ENCODE measurements at places on chromosomes 6 and 20.

DNA sequence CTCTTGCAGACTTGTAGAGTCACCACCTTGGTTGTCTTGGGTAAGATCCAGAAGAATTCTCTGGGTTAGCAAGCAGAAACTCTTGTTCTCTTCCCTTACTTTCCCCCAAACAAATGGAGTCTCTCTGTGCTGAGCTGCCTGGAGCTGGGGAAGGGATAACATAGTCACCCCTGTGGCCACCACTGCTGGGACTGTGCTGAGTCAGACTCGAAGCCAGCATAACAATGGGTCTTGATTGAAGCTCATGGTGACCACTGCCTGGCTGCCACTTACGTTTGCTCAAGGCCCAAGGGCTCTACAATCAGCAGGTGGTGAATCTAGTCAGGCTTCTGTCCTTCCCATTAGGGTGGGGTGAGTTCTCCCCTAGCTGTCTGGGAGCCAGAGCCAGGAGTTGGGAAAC is 15.4 kb upstream of the ERVFRD-1 start:
- DNase-seq = no peak

DNA sequence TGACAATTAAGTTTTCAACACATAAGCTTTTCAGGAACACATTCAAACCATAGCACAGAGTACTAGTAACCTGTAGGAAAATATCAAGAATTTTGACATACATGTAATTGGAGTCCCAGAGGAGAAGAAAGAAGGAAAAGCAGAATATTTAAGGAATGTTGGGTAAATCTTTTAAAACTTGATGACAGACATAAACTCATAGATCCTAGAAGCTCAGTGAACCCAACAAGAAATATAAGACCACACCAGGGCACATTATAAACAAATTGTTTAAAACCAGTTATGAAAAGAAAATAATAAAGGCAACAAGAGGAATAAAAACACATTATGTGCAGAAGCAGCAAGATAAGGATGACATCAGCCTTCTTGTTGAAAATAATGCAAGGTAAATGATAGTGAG is 151.5 kb upstream of the ATXN1 start:
- no peak for DNase-seq

DNA sequence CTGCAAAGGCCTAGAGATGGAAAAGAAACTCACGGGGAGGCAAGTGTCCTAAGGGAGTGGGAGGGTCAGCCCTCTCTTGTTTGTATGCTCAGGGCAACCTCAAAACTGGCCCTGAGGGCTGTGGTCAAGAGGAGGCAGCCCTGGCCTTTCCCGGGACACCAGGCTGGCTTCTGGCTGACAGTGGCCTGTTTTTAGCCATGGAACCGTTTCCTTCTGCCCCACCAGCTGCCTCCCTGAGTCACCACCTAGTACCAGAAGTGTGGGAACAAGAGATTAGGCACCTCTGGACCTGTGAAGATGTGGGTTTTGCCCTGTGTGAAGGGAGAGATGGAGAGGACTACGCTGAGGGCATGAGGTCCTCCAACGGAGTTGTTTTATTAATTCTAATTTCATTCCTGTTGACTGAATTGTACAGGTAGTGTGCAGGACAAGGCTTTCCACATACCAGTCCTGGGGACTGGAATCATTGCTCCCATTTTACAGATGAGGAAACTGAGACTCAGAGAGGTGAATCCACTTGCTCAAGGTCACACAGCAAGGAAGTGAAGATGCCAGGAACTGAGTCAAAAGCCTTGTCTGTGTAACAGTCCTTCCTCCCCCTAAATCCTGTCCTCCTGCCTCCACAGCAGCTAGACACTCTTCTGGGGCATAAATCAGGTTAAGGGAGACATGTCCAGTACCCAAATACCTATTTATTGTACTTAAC is 5.5 kb downstream of the FOXS1 start:
- no peak for DNase-seq

DNA sequence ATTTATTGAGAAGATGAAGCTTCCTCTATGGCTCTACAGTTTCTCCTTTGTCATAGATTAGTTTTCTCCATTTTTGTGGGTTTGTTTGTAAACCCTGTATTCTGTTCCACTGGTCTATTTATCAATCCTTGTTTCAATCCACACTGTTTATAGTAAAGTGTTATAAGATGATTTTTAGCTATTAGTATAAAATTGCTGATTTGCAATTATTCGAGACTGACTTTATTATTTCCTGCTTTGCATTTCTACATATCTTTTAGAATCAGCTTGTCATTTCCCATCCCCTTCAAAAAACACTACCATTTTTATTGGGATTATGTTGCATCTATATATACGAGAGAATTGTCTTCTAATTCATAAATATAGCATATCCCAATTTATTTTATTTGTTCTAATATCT is 325.9 kb upstream of the EPHA7 start:
- no peak for DNase-seq

DNA sequence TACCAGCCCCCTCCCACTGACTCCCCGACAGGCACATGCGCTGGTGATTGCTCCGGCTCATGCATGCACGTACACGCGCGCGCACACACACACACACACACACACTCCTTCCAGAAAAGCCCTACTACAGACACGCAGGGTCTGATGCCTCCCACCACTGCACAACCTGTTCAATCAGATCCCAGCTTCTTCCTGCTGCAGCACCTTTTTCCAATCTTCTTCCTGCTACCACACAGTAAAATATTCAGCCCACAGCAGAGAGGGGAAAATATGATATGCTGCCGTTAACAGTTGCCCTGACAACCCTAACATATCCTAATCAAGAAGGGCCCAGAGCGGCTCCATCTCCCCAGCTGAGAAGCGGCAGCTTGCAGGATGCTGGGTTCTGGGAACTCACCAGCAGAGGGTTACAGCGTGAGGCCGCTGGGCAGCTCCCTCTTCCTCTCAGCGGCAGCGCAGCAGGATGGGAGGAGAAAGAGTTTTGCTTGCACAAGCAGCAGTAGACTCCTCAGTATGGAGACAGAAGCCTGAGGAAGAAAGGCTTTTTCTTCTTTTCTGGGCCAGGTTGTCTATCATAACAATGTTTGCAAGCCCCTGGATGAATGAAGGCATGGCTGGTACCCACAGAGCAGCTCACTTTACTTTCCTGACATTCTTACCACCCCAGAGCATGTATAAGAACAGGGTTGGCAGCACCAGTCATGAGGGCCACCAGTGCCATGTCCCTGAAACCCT is 23.9 kb downstream of the MAP7 start:
- DNase-seq = peak; percentile 50

DNA sequence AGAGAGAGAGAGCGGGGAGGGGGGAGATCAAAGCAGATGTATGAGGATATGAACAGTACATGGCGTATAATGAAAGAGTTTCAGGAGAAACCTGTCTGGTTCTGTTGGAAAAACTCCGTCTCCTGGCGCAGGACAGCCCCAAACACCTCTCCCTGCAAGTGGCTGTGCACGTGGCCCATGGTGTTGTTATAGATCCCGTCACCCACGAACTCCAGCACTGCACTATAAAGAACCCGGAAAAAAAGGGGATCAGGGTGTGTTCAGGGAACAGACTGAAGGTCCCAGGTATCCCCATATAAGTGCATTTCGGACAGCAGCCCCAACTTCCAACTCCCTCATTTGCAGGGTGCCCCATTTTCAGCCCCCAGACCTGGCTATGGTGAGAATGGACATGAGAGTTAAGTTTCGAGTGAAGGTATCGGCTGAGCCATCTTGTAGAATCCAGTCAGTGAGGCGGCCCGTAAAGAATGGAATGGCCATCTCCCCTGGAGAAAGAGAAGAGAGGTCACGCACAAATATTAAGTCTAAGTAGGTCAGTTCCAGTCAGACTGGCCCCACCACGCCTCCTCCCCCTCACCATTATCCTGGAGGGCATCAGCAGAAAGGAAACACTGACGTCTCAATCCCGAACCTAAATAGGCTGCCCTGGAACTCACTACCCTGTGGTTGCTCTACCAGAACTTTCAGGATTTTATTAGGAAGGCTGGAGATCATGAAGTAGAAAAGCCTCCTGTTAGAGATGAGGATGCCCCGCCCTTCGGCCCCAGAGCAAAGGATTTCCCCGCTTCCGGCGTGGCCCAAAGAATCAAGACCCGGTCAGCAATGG is 1.3 kb downstream of the TAP1 start:
- peak; percentile 44 for DNase-seq

DNA sequence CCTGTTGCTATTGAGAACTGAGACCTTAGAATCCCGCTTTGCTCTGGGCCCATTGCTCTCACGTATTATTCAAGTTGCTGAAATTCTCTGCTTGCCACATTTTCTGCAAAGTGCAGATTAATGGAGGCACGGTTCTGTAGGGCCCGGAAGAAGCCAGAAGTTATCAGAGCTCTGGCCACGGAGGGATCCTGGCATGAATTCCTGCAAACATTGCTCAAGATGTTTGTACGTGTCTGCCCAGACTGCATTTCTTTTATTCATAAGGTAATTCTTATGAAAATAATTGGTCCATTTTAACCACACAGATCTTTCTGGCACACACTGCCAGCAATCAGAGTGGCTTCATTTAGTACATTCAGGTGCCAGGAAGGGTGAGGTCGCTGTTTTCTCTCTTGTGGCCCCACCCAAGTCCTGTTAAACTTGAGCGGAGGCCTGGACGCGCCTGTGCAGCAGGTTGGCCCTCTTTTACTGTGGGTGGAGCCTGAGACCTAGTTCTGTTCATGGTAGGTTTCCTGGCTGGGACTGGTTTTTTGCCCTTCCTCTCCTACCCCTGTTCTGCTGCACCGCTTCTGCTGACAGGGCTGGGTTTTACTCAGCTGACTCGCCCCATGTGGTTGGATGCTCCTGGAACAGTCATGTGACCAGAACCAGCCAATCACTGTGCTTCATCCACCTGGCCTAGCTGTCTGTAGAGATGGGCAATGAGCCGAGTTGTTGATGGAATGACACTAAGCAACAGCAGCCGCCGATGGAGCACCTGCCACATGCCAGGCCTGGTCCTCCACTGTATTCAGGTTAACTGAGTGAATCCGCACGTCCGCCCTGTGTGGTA is 230.2 kb downstream of the CDH4 start:
- DNase-seq = no peak

DNA sequence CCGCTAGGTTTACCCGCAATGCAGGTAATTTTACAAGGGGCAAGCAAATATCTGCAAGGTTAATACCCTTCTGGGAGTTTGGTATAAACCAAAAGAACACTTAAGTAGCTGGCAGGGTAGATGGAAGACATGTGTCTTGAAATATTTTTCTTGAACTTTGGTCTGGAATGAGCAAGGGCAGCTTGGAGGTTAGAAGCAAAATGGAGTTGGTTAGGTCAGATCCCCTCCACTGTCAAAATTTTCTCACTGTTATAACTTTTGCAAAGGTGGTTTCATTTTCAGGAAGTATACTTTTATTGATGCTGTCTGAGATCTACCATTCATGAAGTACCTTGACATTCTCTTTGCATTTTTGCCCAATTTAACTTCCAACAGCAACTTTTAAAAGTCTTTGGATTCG is 13.3 kb upstream of the KIAA1586 start:
- DNase-seq = no peak

- DNase-seq = peak; percentile 41
These were observed 285.4 kb downstream of the THBS2 start for GRCh38 chr6:168968228-168968627.

DNA sequence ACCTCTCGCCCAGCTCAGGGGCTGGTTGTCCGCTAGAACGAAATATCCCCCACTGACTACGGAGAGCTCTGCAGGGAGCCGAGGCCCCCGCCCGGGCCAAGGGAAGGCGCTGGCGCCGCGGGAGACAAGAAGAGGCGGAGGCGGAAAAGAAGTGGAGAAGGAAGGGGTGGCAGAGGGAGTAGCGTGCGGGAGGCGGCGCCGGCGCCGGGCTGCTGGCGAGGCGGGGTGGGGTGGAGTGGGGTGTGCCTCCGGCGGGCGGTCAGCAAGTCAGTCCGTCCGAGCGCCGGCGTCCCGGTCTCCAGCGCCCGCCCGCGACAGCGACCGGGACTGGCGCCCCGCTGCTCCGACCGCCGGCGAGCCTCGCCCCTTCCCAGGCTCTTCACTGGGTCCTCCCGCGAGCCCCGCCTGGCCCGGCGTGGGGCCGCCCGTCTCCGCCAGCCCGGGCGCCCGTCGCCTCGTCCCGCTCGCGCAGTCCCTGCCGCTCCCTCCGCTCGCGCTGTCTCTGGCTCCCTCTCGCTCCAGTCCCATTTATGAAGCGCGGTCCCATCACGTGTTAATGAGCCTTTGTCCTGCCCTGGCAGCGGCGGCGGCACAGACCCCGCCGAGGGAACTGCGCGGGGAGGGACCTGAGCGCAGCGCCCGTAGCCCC is at the start of gene CNR1:
CNR1 (minus strand) TSS at position 504 of the 649 bp plus-strand sequence. CDS start 21,073 bp downstream, outside the sequence.
- DNase-seq = peak; percentile 36

- peak; percentile 73 for DNase-seq
These were observed 60.8 kb downstream of the RBM38 start for GRCh38 chr20:57451795-57452661.

DNA sequence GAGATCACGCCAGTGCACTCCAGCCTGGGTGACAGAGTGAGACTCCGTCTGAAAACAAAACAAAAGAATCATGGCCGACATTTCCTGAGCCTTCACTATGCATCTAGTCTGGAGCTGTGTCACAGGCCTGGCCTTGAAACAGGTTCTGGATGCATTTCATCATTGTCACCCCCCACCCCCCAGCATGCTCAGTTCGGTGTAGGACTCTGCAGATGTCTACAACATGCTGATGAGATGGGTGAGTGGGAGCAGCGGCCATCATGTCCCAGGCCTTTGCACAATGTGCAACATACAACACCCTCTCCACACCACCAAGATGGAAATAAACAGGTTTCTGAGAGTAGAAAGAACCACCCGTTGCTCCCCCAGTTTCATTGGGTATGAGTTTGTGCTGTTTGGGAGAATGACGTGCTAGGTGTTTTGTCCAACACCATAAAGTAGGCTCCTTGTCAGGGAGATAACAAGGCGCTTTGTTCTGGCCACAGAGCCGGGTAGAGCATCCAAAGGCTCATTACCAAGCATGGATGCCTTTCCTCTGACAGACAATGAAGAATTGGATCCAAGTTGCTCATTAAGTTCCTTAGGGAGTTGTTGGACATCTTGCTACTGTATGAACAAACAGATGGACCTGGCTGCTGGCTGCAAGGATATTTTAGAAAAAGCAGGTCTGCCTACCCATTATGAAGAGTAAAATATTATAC is 22.1 kb downstream of the SNHG17 start:
- no peak for DNase-seq

DNA sequence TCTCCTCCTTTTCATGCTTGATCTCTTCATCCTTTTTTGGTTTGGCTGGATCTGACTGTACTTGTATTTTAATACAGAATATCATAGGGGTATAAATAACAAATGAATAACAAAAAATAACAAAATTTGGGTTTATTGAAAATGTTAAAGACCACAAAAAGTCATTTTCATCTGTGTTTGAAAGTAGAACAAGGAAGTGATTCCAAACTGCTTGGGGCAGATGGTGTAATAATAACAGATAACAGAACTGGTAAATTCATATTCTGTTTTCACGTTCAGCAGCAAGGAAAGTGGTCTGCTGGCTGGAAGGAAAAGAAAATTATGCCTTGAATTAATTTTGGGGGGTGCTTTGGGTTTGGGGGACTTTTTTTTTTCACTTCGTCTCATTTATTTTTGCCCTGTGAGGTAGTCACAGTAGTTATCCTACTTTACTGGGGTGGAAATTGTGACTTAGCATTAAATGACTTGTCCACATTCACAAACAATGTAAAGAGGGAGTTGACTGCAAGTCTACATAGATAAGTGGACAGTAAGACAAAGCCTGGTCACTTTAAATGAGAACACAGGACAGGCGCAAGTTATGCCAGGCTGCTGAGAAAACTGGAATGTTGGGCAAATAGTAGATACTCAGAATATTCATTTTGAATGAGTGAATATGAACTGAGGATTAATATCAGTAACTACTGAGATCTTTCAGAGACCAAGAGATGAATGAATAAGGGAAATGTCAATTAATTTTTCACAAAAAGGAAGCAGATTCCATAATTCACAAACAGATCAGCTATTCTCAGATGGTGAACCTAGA is 193.9 kb upstream of the CITED2 start:
- DNase-seq = no peak

Data from heart left ventricle (tissue), 16 donors.